ENCODE measurements at places on chromosomes 7 and 10.

- DNase-seq, result no peak
Observed at GRCh38 chr7:126979722-126980121, 273.0 kb downstream of the GRM8 start.

DNA sequence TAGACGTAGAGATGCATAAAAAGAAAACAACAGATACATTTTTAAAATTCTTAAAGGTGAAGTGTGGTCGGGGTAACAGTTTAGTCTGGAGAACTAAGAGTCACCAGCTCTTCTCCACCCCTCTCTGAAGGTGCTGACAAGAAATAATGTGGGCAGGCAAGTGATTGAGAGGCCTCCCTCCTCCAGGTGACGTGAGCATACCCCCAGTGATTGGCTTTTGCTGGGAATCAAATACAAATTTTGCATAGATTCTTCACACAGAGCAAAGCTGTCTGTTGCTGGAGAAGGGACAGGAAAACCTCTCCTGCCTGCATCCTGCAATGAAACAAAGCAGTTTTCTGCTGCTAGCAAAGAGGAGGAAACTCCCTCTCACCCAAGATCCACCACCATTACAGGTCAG lies 115.0 kb downstream of the DGKB start:
- no peak for DNase-seq

DNA sequence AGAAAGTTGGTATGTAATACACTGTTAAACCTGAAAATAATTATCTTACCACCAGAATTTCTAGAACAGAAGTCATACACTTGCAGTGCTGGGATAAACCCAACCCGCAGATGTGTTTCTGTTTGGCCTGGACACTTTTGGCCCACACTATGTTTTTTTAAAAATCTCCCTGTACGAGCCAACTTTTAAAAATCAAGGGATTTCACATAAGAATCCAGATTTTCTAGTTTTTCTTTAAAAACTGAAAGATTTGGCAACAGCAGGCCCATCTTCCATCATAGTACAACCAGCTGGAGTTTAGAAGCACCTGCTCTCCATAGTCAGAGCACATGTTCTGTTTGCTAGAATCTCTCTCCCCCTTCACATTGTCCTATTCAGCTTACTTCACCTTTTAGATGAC lies 74.0 kb downstream of the TLL2 start:
- DNase-seq, result no peak

DNA sequence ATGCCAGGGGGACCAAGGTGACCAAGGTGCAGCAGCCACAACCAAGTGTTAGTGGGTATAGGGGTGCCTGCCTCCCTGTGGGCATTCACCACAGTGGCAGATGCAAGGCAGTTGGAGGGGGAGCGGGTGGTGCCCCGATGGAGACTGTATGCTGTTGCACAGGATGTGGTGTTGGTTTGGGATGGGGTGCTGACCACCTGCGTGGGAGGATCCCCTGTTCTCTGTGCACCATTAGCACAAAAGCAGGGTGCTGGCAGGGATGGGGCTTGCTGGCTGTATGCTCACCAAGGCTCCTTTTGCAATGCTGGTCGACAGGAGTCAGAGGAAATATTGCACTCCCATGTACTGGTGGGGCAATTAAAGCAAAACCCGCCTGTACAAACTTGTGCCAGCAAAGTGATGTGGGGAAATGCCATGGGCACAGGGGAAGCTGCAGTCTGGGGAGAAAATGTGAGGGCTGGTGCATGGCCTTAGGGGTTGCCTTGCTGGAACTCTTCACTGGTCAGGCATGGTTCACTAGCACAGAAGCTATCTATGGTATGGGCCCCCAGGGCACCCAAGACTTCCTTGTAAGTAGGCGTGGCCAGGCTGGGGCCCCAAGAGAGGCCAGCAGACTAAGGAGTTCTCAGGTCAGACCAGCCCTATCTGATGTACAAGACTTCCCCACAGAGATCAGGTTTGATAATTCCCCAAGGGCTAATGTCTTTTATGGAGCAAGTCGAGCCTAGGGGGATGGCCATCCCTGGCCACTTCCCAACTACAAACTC lies 51.9 kb upstream of the GNAT3 start:
- no peak for DNase-seq

GRCh38 chr10:124745673-124746072 lies 1.5 kb upstream of the FAM53B start:
- no peak for DNase-seq

DNA sequence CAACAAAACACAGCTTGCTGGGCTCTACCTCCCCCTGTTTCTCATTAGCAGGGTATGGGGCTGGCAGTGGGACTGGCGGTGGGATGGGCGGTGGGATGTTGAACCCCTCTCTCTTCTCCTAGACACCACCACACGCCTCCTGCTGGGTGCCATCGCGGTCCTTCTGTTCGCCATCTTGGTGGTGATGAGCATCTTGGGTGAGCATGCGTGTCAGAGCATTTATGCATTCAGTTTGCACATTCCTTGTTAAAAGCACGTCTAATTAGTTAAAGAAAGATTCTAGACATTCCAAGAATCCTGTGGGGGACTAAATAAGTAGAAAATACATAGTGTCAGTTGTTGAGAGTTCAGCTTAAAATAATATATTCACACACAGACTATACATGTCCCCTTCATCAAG lies 12.7 kb downstream of the CLEC2L start:
- DNase-seq, result no peak

- DNase-seq, result no peak
Observed at GRCh38 chr7:30468791-30469190, 9.8 kb downstream of the NOD1 start.

- no peak for DNase-seq
Observed at GRCh38 chr10:88938938-88939337, 13.6 kb downstream of the ACTA2 start.

GRCh38 chr10:131033166-131034085 lies 278.1 kb downstream of the TCERG1L start:
- DNase-seq, result no peak

DNA sequence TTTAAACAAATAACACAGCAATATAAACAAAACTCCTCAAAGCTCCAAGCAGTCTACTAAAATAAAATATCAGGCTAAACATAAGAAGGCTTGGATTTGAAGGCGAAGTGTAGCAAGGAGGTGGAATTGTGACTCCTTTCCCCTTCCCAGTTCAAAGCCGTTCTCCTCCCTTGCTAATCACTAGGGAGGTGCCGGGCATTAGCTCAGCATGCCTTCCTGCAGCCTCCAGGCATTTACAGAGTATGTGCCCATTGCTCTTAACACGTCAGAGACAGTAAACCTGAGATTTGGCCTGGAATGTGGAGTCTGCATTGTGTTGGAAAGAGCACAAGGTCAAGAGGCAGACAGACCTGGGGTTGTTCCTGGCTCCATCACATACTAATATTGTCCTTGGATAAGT lies 15.6 kb downstream of the CNNM1 start:
- no peak for DNase-seq

DNA sequence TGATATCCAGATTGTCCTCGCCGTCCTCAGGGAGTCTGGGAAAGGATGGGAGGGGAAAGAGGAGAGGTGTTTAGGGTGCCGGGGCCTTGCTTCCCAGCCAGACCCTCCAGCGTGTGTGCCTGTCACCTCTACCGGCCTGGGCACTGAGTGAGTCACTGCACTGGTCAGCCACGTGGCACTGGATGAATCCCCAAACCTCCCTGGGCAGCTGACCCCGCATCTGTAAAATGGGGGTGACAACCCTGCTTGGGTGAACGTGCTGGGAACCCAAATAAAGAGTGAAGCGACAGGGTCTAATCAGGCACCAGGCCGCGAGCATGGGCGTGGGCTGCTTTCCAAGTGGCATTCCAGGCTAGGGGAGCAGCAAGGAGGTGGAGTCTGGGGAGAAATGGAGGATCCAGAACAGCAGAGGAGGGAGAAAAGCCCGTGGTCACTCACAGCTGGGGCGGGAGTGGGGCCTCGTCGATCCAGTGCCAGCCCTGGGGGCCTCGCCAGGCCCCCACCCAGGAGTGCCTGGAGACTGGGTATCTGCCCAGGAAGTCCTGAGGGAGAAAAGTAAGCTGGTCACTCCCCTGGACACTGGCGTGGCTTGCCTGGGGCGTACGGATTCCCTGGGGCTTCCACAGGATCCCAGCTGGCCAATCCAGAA lies 29.7 kb downstream of the KLRG2 start:
- DNase-seq, result no peak

All from pancreas (tissue), 10 donors.